ENCODE measurements at places on chromosomes 6 and 20.
A peak's percentile ranks its signal among the peaks of the same experiment; 100 is the strongest.

DNA sequence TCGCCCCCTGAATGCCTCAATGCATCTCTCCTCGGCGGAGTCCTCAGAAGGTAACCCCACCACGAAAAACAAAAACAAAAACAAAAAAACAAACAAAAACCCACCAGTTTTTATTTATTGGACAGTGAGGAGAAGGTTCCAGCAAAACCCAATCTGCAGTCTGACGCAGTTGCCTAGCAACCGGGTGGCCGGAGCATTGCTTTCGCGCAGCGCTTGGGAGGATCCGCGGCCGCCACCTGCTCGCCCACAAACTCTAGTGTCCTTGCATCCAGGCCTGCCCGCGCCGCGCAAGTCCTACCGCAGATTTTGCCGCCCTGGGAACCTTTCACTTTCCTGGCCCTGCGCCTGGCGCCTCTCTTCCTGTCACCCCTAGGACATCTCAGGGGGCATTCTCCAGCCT lies 17.6 kb downstream of the TFAP2B start:
- no peak for DNase-seq

DNA sequence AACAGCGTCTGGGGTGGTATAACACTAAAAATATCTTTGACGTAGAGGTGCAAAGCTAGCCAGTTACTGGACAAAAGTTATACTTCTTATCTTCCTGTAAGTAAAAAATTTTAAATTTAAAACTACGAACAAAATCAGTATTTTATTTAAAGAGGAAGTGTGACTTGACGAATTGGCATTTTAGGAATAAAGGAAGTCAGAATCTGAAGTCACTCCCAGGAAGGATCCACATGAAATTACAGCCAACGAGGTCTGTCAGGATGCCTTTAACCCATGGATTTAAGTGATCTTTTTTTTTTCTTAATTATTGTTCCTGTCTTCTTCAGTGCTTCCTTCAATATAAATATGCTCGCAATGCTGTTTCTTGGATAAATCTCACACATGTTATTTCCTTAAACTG lies 27.2 kb upstream of the SNX9 start:
- no peak for DNase-seq

DNA sequence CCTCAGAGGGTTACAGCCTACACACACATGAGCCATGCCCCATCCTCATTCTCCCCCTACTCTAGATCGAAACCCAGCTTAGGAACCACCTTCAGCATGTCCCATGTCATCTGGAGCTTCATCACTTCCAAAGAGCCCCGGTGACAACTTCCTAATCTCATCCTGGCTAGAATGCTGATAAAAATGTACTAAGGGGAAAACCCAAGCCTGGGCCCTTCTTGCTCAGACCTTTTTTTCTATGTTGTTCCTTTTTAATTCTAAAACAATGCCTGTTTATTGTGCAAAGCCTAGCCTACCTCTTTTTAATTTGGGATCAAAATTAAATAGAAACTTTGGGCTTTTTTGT lies 44.1 kb upstream of the NT5E start:
- no peak for DNase-seq

DNA sequence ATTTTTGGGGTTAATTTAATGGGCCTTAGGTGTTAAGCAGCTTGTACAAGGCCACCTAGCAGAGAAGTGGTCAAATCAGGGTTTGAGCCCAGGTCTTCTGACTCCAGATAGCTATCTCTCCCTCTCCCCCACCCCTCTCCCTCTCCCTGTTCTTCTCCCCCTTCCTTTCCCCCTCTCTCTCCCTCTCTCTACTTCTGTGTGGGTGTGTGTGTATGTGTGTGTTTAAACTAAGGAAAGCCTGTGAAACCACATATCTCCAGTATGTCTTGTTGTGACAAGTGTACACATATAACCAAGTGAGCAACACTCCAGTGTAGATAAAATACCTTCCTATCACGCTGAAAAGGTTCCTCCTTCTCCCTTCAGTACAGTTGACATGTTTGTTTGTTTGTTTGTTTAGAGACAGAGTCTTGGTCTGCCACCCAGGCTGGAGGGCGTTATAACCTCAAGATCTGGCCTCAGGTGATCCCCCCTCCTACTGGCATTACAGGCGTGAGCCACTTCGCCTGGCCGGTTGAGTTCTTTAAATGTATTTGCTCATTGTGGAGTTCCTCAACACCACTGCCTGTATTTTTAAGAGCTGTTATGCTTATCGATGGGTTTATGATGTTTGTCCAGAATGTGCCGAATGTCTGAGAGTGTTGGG lies 140.4 kb downstream of the JARID2 start:
- no peak for DNase-seq

DNA sequence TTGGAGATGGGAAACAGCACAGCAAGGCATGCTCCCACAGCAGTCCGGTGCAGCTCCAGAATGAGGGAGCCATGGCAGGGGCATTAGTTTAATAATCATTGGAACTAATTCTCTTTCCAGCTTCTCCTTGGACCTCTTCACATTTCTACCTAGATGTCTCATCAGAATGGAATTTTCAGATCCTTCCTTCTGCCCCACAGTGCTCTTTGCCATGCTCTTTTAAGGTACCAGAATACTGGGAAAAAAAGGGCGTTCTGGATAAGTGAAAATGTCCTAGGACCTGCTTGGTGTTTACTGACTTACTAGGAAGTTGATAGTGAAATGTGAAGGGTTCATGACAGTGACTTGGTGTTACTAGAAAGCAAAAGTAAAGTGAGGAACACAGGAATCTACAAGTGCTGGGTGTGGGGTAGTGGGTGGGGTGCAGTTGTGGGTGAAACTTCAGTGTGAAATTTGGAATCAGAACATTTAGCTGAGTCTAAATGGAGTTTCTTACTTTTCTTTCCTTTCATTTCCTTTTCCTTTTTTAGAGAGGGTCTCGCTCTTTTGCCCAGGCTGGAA lies 207.1 kb downstream of the ARID1B start:
- DNase-seq, result no peak

DNA sequence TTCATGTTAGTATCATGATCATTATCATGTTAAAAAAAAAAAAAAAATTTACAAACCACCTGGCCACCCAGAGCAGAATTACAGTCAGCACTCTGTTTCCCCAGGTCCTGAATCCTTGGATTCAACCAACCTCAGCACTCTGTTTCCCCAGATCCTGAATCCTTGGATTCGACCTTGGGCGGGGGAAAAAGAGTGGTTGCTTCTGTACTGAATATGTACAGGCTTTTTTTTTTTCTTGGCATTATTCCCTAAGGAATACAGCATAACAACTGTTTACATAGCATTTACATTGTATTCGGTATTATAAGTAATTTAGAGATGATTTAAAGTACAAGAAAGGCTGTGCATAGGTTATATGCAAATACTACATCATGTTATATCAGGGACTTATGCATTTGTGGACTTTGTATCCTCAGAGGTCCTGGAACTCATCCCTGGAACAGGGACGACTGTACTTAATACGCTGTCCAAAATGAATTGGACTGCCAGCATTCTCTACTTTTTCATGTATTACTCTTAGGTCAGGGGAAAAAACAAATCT lies 31.2 kb downstream of the GCNT2 start:
- no peak for DNase-seq

DNA sequence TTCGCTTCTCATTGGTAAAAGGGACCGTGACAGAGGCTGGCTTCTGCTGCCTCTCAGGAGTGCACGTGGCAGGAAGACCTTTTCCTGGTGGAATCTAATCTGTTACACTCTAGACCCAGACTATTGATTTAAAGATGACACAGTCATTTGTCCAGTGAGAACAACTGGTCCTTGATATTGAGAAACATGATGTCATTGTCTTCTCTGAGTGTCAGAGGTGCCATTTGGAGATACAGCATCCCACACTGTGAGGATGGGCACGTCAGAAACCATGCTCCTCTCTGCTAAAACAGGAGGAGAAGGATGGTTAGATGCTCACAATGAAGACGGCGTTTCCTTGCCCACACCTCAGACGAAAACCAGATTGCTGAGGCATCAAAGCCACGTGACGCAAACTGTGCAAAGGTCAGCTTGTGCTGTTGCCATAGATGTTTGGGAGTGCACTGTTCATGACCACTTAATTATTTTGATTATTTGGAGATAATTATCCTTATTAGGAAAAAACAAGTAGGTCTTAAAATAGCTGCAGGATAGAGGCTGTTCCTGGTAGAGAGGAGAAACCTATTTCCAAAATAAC lies 169.0 kb downstream of the SMOC2 start:
- DNase-seq, result no peak

DNA sequence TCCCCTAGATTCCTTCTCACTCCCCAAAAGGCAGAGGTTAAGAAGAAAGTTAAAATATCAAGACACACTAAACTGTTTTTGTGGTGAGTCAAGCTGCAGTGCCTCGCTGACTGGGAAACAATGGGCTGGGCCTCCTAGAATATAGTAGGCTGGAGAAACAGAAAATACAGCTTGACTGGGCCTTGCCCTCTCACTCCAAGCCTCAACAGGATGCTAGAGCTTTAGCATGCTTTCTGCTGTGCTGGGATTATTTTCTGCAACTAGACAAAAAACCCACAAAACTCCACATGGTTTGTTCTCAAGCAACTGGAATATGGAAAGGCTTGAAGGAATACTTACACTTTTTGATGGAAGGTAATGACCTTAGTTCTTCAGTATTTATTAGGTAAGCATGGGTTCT lies 27.9 kb downstream of the FOXO3 start:
- DNase-seq, result no peak

DNA sequence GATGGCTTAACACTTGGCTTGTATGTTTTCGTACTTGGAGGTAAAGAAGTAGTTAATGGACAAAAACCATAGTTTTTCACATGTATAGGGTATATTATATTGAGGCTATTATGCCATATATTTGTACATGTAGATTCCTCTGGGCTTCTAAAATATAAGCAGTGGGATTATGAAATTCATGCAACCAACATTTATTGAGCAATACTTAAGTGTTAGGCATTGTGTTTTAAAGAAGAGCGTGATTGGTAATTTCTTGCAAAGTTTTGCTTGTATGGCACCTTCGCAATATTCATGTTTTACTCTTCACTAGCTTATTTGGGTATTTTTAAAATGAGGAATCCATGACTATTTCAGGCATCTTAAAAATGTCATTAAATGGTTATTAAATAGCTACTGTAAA lies 2.5 kb downstream of the TULP4 start:
- DNase-seq, result no peak

DNA sequence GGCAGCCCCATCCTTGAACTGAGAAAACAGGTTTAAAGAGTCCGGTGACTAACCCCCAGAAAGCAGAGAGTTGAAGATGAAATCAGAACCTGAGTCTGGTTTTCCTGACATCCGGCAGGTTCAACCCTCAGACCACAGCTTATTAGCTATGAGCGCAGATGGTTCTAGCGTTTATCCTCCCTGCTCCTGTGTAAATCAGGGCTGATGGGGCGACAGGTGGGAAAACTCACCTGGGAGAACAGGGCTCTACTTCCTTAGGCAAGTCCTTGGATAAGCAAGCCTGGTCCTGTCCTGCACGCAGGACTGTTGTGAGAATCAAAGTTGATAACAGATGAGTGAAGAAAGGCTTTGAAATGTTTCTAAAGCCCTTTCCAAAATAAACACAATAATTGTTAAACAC lies 31.4 kb downstream of the GHRH start:
- no peak for DNase-seq

- DNase-seq, result peak; percentile 24
Measured at GRCh38 chr6:69866351-69866769, at the start of gene COL19A1. Gene COL19A1 (plus strand): TSS chr6:69866556. CDS start chr6:69879568, 13,012 bp downstream.

- no peak for DNase-seq
Measured at GRCh38 chr20:23671479-23671878, 17.4 kb downstream of the CST4 start.

- peak; percentile 36 for DNase-seq
Measured at GRCh38 chr6:142935553-142936517, 9.1 kb downstream of the HIVEP2 start.

DNA sequence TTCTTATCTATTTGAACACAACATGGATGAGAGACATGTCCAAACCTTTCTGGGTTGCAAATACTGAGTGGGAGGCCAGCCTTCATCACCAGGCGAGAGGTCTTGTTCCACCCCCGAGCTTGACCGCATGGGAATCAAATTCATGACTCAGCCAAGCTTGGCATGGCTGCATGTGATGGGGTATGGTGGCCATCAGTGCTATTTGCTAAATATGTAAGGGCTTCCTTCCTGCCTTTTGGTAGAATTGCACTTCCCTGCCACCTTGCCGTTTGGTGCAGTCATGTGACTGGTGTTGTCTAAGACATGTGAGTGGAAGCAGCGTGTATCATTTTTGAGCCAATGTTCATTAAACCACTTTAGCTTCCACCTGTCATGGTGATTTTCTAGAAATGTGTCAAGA lies 508.9 kb upstream of the SULF2 start:
- no peak for DNase-seq

DNA sequence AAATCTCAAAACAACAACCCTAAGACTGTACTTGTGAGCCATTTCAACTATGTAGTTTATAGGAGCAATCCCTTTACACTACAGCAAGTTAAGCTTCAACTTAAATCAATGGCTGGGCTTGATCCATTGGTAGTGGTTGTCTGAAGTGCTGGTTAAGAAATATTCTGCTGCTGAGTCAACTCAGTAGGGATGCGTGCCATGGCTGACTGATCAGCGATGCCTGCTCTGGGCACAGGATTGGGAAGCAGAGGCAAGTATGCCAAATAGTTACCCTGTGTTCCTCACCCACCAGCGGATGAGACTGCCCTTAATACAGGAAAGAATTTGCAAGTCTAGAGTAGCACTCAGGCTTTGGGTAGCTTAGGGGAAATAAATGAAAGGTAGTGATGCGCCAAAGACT lies 41.5 kb downstream of the GCM1 start:
- DNase-seq, result no peak

DNA sequence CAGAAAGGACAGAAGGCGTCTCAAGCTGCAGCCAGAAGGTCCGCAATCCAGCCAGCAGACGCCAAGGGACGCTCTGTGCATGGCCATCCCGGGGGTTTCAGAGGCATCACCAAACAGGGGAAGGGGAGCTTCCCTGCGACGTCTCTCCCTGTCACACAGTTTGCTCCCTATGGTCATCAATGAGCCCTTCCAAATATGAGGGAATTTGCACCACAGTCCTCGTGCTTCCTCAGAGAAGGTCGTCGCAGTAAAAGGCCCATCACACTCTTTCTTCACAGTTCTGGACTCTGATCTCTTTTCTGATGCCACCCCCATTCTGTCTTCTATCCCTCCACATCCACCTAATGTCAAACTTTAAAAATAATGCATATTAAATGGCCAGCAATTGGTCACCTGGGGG lies 10.2 kb upstream of the FOXC1 start:
- DNase-seq, result no peak

- no peak for DNase-seq
Measured at GRCh38 chr6:137700751-137701477, 166.1 kb upstream of the TNFAIP3 start.

GRCh38 chr20:47922269-47922668 lies 137.0 kb upstream of the SULF2 start:
- DNase-seq, result no peak

DNA sequence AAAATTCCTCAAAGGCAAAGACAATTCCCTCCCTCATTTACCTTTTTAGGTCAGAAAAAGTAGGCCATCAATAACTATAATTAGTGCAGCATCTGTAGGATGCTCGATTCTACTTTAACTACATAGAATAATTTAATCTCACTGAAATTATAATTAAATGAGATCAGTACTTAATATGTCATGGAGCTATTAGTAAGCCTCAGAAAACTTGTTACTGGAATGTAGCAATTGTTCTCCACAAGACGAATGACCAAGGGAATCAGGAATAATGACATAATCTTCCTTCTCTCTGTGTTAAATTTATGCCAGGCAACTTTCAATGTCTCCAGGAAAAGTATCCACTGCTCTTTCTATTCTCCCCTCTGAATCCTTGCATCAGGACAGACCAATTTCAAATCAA lies 34.1 kb downstream of the SESN1 start:
- no peak for DNase-seq

Measured in stimulated activated CD4-positive, alpha-beta T cell treated with anti-CD3 and anti-CD28 coated beads, Interleukin-2, amount 100 ng/mL, for 24 hours (primary cell).